ENCODE measurements at places on chromosomes 5 and 9.

DNA sequence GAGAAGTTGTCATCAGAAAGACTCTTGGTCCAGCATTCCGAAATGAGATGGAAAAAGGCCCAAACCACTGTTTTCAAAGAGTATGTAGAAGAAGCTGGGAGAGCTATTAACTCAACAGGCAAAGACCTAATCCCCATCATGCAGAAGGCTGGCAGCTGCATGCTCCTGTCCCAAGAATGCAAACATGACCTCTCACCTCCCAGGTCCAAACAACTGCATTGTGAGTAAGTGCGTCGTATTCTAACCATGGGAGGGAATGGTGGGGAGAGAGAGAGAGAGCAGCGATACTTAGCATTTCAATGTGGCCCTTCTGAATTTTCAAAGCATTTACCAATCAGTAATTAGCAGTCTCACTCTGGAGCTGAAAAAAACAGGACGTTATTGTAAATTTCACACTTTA lies 27.6 kb downstream of the TRPC7 start:
- no peak overlapping the region for H3K27ac ChIP-seq
- no peak for DNase-seq
- no peaks in the 10 kb centered on the region for H3K4me1 ChIP-seq
- H3K4me3 ChIP-seq, result no peak overlapping the region
- no peaks in the 10 kb centered on the region for H3K27me3 ChIP-seq
- no peaks in the 10 kb centered on the region for H3K36me3 ChIP-seq

DNA sequence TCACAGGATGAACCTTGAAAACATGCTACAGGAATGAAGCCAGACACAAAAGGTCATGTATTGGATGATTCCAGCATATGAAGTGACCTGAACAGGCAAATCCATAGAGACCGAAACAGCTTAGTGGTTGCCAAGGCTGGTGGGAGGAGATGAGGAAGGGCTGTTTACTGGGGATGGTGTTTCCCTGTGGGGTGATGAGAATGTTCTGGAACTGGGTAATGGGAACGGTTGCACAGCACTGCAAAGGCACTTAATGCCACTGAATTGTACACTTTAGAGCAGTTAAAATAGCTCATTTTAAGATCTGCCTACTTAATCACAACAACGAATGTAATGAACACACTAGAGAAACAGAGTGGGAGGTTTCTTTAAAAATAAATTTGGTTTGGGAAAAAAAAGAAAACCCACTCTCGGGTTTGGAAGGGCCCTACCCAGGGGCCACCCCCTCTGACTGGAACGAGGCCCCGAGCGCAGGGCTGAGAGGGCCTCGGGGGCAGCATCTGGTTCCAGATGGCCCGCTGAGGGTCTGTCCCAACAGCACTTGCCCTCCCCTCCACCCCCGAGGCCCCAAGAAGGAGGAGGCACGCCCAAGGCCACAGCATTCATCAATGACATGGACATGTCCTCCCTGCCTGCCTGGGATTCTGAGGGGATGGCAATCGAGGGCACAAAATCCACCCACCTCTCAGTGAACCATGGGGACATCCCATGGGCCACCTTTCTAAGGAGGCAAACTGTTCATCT lies 31.7 kb downstream of the SARDH start:
- DNase-seq, result peak; percentile 46
- H3K27ac ChIP-seq, result peak overlapping the region; percentile 60
- no peak overlapping the region for H3K4me3 ChIP-seq
- H3K4me1 ChIP-seq, result peaks cover 21% of the 10 kb centered on the region
- peaks cover 32% of the 10 kb centered on the region for H3K27me3 ChIP-seq
- H3K36me3 ChIP-seq, result no peaks in the 10 kb centered on the region

- no peak for DNase-seq
- H3K27me3 ChIP-seq, result no peaks in the 10 kb centered on the region
- peaks cover 9% of the 10 kb centered on the region for H3K36me3 ChIP-seq
Observed at GRCh38 chr5:39422036-39422606, 2.7 kb downstream of the DAB2 start.

DNA sequence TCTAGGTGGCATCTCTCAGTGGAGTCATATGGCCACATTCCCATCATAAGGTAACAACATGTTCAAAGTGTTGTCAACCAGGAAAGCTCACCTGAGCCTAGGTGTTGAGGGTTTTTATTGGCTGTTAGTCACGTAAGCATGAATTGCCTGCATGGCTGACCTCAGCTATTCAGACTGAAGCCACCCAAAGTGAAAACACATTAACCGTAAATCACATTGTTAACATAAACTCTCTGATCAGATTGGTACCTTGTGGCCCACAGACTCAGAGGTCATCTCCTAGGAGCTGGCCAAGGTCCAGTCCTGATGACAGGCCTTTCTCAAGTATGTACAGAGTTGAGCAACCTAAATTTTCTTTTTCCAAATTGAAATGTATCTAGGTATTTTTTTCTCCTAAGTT lies 26.7 kb downstream of the SRFBP1 start:
- no peaks in the 10 kb centered on the region for H3K36me3 ChIP-seq
- no peak for DNase-seq
- H3K4me3 ChIP-seq, result no peak overlapping the region
- H3K27me3 ChIP-seq, result no peaks in the 10 kb centered on the region
- no peaks in the 10 kb centered on the region for H3K4me1 ChIP-seq

DNA sequence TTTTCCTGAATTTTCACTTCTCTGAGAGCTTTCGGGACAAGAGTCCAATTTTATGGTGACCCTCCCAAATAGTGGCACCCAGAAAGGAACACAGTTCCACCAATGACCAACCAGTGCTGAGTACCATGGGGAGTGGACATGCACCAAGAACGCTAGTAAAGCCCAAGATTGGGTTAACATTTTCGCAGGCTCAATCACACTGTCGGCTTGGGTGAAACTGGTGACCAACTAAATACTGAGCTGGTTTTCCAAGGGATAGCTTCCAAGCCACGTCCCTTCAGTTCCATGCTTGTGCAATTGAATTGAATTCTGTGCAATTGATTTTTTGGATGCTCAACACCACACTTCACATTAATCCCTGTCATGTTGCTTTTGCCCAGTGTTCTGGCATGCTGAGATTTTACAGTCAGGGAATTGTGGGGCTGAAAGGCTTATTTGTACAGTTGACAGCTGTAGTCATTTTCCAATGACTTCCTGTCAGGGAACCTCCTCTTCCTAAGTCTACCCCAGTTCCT lies 37.6 kb upstream of the TRMT10B start:
- H3K36me3 ChIP-seq, result no peaks in the 10 kb centered on the region
- no peak overlapping the region for H3K4me3 ChIP-seq
- no peaks in the 10 kb centered on the region for H3K4me1 ChIP-seq
- no peaks in the 10 kb centered on the region for H3K27me3 ChIP-seq
- DNase-seq, result no peak

- no peaks in the 10 kb centered on the region for H3K36me3 ChIP-seq
- H3K4me3 ChIP-seq, result no peak overlapping the region
- no peaks in the 10 kb centered on the region for H3K27me3 ChIP-seq
- DNase-seq, result no peak
- H3K27ac ChIP-seq, result no peak overlapping the region
- no peaks in the 10 kb centered on the region for H3K4me1 ChIP-seq
Observed at GRCh38 chr5:100792781-100793180, 110.3 kb downstream of the ST8SIA4 start.

- H3K36me3 ChIP-seq, result peaks cover 3% of the 10 kb centered on the region
- no peak for DNase-seq
- H3K27me3 ChIP-seq, result no peaks in the 10 kb centered on the region
- no peak overlapping the region for H3K27ac ChIP-seq
- no peak overlapping the region for H3K4me3 ChIP-seq
Observed at GRCh38 chr9:137380606-137381005, 42.4 kb downstream of the EXD3 start.

DNA sequence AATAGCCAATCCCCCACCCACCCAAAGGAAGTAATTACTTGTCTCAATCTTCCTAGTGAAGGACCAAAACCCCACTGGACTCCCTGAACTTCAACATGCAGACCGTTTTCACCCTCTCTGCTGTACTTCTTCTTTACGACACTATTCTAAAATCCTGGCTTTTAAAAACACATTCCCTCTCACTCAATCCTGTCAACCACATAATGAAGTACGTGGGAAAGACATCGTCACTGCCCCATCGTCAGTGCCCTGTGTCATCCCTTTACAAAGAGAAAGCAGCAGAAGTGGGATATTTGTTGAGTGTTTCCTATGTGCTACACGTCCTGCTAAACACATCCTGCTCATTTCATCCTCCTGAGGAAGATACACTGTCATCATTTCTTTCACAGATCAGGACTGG lies 54.2 kb downstream of the MAPKAP1 start:
- H3K27me3 ChIP-seq, result no peaks in the 10 kb centered on the region
- no peak overlapping the region for H3K27ac ChIP-seq
- peaks cover 15% of the 10 kb centered on the region for H3K4me1 ChIP-seq
- DNase-seq, result no peak
- H3K4me3 ChIP-seq, result no peak overlapping the region
- H3K36me3 ChIP-seq, result peaks cover 8% of the 10 kb centered on the region

Measured in heart left ventricle (tissue), 16 donors.